ENCODE measurements at places on chromosomes 5 and 9.

DNA sequence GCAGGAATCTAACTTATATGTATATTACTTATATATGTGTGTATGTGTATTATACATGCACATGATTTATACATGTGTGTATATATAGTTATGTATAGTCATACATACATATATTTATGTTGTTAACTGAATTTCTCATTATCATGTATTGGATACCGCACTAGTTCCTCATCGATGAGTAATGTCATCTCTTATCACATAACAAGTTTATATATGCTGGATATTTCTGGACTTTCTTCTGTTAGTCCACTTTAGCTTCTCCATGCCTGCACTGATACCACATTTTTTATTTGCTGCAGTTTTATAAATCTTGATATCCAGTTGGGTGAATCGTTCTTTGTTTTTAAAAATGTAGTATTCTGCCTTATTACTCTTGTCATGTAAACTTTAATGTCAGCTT, 50.2 kb downstream of the APC start:
- DNase-seq = no peak

GRCh38 chr5:169426784-169427183, 125.8 kb upstream of the SLIT3 start:
- no peak for DNase-seq

DNA sequence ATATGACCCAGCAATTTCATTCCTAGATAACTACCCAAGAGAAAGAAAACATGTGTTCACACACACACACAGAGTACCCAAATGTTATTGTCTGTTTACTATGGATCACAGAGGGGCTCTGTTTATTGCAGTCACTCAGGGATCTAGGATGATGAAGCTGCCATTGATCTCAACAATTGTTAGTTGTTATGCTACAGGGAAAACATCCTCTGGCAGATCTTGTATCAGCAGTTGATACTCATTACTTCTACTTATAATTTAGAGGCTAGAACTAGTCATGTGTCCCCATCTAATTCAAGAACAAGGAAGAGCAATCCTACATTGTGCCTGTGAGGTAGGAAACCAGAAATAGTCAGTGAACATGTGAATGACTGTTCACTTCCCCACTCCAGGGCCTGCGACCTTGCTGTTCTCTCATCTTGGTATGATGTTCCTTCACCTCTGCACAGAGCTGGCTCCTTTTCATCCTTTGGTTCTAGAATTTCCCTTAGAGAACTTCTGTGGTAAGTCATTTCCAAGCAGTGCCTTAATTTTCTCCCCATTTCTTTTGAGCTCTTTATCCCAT, 30.3 kb downstream of the NMUR2 start:
- no peak for DNase-seq

DNA sequence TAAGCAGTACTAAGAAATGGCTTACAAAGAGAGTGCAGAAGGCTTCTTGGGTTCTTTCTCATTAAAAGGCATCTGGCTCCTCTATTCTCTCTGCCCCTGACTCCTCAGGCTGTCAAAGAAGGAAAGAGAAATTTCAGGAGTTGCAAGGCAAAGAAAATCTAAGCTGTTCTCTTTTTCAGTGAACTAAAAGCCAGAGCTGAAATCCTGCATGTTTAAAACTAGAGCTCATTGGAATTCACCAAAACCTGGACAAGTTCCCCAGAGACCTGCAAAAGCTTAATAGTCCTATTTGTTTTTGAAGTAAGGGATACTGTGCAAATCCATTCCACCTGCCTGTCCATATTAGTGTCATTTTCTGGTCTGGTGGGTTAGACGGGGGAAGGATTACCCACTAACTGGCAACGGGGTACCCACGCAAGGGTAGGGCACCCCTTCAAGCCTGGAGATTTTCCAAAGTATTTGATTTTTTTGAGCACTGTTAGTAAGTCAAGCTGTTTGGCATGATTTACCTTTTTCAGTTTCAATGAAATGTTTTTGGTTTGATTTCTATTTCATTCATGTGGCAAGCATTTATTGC, 179.3 kb downstream of the FSTL4 start:
- DNase-seq = no peak

- no peak for DNase-seq
Measured at GRCh38 chr5:37323607-37324006, 47.3 kb downstream of the NUP155 start.

DNA sequence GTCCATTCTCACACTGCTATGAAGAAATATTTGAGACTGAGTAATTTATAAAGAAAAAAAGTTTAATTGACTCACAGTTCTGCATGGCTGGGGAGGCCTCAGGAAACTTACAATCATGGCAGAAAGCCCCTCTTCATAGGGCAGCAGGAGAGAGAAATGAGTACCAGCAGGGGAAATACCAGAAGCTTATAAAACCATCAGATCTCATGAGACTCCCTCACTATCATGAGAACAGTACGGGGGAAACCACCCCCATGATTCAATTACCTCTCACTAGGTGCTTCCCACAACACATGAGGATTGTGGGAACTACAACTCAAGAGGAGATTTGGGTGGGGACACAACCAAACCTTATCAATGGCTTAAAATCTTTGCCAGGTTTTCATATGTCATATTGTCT, 20.3 kb upstream of the TENT4A start:
- no peak for DNase-seq

GRCh38 chr5:39190311-39191102, 28.9 kb downstream of the FYB1 start:
- no peak for DNase-seq

DNA sequence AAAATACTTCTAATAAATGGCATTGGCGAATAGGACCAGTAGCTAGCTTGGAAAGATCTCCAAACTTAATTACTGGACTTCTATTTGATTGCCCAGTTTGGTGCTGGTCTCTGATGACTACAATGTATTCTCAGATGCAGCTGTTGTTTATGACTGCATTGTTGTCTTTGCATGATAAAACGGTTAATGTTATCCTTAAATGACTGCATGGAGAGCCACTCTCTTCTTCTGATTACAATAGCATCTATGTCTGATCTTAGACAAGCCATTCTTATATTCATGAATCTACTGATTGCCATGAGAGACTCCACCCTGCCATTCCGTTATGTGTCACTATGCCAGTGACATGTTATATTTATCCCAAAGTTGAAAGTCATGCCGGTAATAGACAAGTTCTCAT, 42.9 kb upstream of the ERBIN start:
- DNase-seq = no peak

- no peak for DNase-seq
Measured at GRCh38 chr9:124769549-124770358, 1.4 kb downstream of the NR6A1 start.

DNA sequence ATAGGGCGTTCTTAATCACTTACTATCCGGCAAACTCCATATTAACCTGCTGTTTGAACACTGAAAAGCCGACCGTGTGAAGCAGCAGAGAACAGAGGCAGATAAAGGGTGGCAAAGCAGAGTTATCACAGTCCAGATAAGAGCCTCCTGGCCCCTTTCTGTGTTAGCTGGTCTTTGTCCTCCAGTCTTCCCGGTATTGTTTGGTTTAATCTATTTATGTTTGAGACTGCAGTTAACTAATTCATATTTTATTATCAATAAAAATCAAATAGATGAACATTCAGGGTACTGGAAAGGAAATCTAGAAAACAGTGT, 6.0 kb upstream of the HTR4 start:
- DNase-seq = no peak

DNA sequence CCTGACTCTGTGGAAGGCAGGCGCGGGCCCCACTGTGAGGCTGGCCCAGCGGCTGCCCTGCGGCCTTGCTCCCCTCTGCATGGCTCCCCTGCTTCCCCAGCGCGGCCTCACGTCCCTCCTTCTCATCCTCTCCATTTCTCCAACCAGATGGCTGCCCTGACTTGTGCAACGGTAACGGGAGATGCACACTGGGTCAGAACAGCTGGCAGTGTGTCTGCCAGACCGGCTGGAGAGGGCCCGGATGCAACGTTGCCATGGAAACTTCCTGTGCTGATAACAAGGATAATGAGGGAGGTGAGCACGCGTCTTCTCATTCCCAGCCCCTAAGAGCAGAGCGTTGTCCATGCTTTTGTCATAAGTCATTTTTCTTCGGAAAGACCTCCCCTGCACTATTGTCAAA, 129.0 kb upstream of the WWC1 start:
- no peak for DNase-seq

GRCh38 chr9:99181621-99182020, 40.1 kb downstream of the ALG2 start:
- DNase-seq = no peak

DNA sequence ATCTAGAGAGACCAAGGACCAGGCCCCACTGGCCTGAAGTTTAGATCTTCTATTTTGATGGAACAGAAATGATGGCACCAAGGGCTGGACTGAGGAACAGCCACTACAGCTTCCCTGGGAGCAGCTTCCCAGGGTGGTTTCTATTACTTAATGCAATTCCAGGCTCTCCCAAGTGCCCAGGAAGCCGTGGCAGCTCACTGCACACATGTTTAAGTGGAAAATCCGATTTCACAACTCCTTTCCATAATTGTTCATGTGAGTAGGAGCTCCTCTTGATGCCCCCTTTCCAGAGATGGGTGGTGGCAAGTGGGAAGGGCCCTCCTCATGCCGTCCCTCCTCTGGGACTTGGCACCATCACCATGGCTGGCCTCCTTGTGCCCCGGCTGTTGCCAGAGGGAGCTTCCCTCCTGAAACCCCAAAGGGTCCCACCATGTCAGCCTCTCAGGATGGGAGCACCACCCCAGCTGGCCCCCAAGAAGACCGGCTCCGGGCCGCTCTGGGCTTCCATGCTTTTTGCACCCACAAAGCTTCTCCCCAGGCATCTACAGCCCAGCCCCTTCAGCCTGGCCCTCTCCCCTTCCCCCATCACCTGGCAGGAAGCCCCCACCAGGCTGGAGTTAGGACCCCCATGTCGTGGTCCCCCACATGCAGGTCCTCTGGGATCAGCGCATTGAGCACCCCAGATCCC, 9.1 kb upstream of the UBAC1 start:
- DNase-seq = no peak

DNA sequence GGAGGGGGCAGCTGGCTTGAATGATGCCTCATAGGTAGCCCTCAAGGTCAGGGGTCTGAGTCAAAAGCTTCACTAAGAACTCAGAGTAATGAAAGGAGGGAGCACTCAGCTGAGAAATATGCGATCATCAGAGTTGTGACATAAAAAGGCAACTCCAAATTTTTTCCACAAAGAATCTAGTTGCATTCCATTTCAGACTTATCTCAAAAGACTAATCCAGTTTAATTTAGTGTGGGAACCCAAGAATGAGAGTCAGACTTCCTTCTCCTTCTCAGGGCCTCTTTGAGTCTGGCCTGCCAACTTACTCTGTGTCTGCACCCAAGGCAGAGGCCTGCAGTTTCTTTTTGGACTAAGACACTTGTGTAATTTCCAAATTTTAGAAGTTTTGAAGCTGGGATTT, 34.7 kb downstream of the GABRP start:
- no peak for DNase-seq

- DNase-seq = no peak
Measured at GRCh38 chr9:69582018-69582417, 90.2 kb downstream of the APBA1 start.

GRCh38 chr5:171595801-171596231, 176.4 kb downstream of the FGF18 start:
- DNase-seq = no peak

DNA sequence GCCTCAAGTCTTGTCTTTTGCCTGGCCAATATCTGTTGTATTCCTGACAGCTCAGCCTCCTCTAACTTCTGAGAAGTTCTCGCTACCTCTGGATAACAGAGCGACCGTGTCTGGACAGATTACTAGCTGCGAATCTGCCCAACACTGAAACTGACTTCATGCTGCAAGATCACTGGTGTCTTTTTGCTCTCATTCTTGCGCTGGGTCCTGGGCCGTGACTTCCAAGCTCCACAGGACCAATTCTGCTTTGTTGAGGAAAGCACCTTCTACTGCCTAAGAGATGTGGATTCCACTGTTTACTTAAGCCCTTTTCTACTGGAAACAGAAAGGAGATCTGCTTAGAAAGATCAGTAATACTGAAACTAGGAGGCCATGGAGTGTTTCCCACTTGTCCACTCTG, 978.8 kb upstream of the DMAC1 start:
- DNase-seq = no peak

GRCh38 chr5:27403243-27403882, 365.0 kb upstream of the CDH9 start:
- no peak for DNase-seq
